ENCODE measurements at places on chromosomes 7 and 10. TPM values are rescaled to one million over a fixed set of nuclear protein-coding genes. Genes with fewer than 3 reads are reported as not detected.

SLC13A1 gene
- total RNA-seq = not detected

OLAH gene
- not detected for total RNA-seq

CDCA7L gene
- 70.3 TPM for total RNA-seq

HOGA1 gene
- not detected for total RNA-seq

GPR15LG gene
- total RNA-seq = not detected

SPRN gene
- total RNA-seq = not detected

ATAD1 gene
- total RNA-seq = 34.7 TPM

TAS2R3 gene
- 2.8 TPM for total RNA-seq

BMS1 gene
- 24.6 TPM for total RNA-seq

MAGI2 gene
- total RNA-seq = 0.38 TPM

TBRG4 gene
- 109 TPM for total RNA-seq

SYPL1 gene
- 116 TPM for total RNA-seq

Measured in activated B cell treated with CpG ODN at 0.5 μM for 24 hours (primary cell).